Hematopoietic multipotent progenitor cell treated with erythropoietin and hydrocortisone succinate and interleukin-3 and kit ligand, for 8 days (in vitro differentiated cells): ENCODE measurements at places on chromosomes 6 and 20.

DNA sequence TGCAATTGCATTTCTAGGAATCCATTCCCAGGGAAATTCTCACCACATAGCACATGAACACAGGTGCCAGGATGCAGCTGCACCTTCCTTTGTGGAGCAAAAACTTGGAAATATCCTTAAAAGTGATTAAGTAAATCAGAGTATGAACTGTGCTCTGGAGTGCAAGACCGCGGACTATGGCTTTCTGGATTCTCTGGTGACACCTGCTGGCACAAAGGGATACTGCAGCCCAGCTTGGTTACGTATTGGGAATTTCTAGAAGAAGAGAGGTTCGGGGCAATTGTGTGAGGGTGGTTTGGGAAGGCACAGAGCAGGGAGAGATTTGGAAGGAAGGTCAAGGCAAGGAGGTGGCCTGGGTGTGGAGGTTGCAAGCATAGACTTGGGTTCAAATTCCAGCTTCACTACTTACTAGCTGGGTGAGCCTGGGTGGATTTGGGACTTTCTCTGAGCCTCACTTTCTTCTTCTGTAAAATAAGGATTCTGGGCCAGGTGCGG, 15.9 kb upstream of the PEDS1 start:
- DNase-seq, result peak; percentile 83

DNA sequence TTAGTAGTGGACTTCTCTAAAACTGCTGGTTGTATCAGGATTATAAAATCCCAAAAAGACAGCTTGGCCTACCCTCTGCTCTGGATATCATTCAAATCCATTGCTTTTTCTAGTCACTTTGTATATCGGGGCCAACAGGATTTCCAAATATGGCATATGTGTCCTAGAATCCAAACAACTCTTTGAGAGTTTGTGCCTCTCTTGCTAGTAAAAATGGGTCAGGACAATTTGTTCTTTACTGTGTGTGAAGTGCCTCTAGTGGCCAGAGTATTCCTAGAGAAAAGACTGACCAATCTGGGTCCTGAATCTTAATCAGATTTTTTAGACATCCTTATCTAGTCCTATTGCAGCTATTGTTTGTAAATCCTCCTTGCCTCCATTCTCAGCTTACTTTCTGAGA, 33.5 kb upstream of the MANEA start:
- DNase-seq, result no peak

- DNase-seq, result no peak
These were observed 490.2 kb downstream of the EPM2A start for GRCh38 chr6:145245119-145245518.

GRCh38 chr6:110358553-110359160, 508 bp upstream of the METTL24 start:
- DNase-seq, result no peak

DNA sequence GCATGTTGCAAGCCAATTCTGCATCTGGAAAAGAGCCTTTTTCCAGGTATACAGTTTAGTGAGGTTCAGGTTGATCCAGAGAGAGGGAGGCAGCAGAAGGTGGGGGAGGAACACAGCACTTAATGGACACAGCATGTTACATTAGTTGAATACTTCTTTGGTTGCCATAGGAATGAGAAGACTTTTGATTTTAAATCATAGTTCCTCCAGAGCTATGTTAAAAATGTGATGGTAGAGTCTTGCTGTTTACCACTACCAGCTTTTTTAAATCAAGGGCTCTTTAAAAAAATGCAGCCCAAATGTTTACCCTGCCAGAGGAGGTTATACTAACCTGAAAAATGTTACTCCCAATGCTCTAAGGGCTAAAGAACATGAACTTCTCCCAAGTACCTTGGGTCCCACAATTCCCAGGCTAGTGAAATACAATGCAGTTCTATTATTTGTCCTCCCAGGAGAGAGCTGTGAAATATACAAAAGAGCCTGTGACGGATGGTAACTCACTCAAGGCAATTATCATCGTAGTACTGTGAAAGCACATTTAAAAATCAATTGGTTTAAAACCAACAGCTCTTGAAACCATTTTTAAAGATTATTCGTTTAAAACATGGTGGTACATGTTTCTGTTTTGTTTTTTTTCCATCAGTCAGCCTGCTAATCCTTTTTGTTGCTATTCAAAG, 6.9 kb upstream of the PHACTR1 start:
- DNase-seq, result no peak

DNA sequence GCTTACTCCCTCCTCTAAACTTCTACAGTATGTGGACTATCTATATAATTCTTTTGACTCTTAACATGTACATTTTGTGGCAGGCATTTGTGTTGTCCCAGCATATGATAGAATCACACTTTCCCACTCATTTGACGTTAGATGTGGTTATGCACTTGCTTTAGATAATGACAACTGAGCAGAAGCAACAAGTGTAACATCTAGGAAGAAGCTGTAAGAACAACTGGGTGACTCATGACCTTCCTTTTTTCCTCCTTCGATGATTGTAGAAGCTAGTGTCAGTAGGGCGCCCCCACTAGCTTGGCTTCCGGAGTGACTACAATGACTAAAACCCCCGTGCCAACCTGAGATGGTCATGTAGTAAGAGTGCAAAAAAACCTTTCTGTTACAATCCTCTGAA, 74.6 kb upstream of the CEP85L start:
- peak; percentile 47 for DNase-seq

DNA sequence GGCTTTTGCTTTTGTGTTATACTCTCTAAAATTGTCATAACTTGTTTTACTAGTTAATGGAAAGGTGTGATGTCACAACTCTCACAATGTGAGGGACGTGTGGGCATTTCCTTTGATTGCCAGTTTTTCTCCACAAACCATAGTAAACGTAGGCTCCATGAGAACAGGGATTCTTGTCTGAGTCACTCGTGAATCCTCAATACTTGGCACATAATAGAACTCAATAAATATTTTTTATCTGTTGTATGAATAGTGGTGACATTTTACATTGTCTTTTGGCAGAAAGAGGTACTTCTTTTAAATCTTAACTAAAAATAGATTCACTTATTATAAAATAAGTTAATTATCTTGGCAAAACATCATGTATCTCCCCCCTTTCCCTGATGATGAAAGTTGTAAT, 69.0 kb upstream of the CNKSR3 start:
- DNase-seq, result no peak

DNA sequence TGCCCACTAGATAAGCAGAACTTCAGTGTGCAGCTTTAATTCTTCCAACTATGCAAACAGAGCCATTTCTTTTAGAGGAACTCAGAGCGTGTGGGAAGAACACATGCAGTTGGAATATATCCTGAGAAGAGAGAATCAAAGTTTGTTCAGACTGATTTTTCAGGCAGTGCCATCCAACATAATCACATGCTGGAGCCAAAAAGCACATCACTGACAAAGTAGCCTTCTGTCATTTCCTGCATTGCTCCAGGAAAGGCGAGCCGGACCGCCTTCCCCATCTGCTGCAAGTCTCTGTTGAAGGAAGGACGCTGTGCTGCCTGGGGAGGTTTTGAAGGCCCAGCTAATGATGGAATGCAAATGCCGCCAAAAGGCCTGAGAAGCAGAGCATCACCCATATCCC, 98.4 kb downstream of the DOK5 start:
- DNase-seq, result no peak

DNA sequence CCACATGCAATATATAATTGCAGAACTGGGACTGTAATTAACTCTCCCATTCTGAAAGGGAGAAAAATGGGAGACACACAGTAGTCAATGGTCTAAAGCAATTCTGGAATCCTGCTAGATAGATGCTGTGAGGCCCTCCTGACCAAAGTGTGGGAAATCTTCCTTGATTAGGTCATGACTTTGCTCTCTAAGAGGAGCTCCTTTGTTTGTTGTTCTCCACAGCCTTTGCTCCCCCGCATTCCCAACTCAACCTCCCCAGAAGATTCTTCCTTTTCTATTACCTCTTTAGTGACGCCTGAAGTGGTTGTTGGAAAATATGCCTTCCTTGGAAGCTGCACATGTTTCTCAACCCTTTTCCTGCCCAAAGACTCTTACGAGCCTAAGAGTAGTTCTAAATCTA, 28.8 kb upstream of the LIN28B start:
- DNase-seq, result no peak

GRCh38 chr6:74259981-74260380, 564.0 kb downstream of the CD109 start:
- no peak for DNase-seq

GRCh38 chr20:51400051-51400926, 142.2 kb downstream of the NFATC2 start:
- no peak for DNase-seq

DNA sequence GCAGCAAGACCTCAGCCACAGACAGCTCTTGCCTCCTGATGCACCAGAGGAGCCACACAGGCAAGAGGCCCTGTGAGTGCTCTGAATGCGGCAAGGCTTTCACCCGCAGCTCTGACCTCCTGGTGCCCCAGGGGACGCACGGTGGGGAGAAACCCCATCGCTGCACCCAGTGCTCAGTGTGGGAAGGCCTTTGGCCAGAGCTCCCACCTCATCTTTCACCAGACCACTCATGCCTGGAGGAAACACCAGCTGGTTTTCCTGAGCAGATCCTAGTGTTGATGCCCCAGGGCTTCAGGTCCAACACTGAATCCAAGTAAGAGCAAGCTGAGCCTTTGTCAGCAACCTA, 37.0 kb upstream of the XRN2 start:
- no peak for DNase-seq

DNA sequence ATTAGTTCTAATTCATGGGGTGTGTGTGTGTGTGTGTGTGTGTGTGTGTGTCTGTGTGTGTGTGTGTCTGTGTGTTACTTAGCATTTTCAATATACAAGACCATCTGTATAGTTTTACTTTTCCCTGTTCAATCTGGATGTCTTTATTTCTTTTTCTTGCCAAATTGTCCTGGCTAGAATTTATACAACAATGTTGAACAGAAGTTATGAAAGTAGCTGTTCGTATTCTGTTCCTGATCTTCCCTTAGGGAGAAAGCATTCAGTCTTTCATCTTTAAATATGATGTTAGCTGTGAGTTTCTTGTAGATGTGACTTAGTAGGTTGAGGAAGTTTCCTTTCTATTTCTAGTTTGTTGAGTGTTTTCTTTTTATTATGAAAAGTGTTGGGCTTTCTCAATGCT, 334.7 kb upstream of the RNF24 start:
- DNase-seq, result no peak

- peak; percentile 93 for DNase-seq
These were observed 56.6 kb downstream of the E2F3 start for GRCh38 chr6:20458027-20458894.

GRCh38 chr20:10476319-10476724, 41.2 kb downstream of the SLX4IP start:
- peak; percentile 72 for DNase-seq

- DNase-seq, result peak; percentile 43
These were observed 435.7 kb upstream of the FKBP1C start for GRCh38 chr6:62775427-62776022.

DNA sequence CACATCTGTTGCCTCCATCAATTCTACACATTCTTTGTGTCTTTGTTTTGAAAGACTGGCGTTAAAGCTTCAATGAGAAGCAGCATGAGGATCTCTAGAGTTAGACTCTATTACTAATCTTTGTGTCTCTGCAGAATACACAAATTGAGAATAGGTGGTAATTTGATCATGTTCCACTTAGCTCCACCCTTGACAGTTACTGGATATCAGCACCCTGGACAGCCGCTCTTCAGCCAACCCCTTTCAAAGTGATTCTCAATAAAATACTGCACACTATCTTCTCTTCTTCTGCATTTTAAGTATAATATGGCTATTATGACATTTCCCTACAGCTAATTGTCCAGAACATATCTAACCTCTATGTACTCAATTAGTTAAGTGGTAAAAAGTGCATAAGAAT, 54.3 kb upstream of the CNR1 start:
- peak; percentile 5 for DNase-seq

DNA sequence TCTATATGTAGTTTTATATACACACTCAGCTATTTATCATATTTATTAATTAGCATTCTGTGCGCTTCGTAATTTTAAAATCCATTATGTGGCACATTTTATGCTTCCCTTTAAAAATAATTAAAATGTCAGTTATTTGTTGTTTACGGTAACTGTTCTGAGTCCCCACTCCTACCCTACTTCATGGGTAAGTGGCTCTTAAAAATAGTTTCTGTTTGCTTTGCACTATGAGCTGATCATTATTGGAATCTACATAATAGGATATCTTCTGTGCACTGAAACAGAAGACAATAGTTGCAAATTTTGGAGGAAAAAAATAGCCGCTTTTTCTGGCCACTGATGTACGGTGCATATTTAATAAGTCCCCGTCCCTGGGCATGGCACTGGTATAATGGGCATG, 25.2 kb downstream of the LCA5 start:
- no peak for DNase-seq

- no peak for DNase-seq
These were observed 58.3 kb upstream of the CARMIL1 start for GRCh38 chr6:25220857-25221256.

GRCh38 chr6:109498936-109499335, 15.9 kb upstream of the ZBTB24 start:
- DNase-seq, result no peak

GRCh38 chr20:24480509-24480908, 11.1 kb downstream of the SYNDIG1 start:
- DNase-seq, result no peak

DNA sequence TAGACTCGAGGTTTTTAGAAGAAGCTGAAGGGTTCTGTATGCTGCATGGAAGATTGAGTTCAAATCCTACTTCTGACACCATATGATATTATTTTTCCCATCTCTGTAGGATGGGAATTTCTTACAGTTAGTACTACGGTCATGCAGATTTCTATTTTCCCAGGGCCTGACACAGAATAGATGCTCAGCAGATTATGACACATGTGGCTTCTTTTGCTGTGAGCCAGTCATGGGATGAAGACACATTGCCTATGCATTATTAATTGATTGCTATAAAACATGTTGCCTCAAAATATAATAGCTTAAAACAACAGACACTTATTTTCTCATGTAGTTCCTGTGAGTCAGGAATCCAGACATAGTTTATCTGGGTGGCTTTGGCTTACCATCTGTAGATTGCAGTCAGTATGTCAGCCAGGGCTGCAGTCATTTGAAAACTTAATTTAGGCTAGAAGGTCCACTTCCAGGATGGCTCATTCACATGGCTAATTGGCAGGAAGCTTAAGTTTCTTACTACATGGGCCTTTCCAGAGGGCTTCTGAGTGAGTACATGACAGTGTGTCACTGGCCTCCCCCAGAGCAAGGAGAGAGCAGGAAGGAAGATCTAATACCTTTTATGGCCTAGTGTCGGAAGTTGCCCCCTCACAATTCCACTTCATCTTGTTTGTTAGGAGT, 29.5 kb downstream of the TOP1 start:
- no peak for DNase-seq

- no peak for DNase-seq
These were observed 29.6 kb upstream of the DNAAF9 start for GRCh38 chr20:3436864-3437574.

GRCh38 chr20:8305449-8305978, 173.4 kb downstream of the PLCB1 start:
- DNase-seq, result peak; percentile 64

- DNase-seq, result no peak
These were observed 27.4 kb downstream of the RREB1 start for GRCh38 chr6:7134999-7135745.

GRCh38 chr6:137342607-137343190, 123.5 kb upstream of the IFNGR1 start:
- DNase-seq, result no peak
